Fibroblast of lung (primary cell): ENCODE measurements at places on chromosomes 1 and 21. TPM values are rescaled to one million over a fixed set of nuclear protein-coding genes. Genes with fewer than 3 reads are reported as not detected.

ZNHIT6 gene
- total RNA-seq, result 11.6 and 15.5 TPM in 2 replicates

PIGR gene
- not detected in 2 replicates for total RNA-seq

- no peak for DNase-seq
- H3K27ac ChIP-seq, result no peak overlapping the region
- no peaks in the 10 kb centered on the region for H3K4me1 ChIP-seq
Observed at GRCh38 chr1:92509619-92510018, 22.9 kb upstream of the GFI1 start.

INAVA gene
- not detected in 2 replicates for total RNA-seq

GNG4 gene
- total RNA-seq, result under 0.01 TPM in 2 replicates

DNA sequence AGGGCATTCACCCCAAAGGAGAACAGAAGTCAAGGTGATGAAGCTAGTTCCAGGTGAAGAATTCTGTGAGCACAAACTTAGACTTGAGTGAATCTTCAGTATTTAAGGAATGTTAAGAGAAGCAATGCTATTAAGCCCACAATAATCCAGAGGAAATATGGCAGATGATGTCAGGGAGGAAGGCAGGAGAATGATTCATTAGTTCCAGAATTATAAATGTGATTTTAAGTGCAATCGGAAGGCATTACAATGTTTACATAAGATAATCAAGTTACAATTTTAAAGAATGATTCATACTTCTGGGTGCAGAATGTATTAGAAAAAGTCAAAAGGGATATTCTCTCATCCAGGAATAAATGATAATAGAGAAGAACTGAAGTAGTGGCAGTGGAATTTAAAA, 545.2 kb upstream of the BRINP3 start:
- no peak overlapping the region for H3K4me3 ChIP-seq
- no peaks in the 10 kb centered on the region for H3K4me1 ChIP-seq
- peak; percentile 84 for DNase-seq
- H3K27me3 ChIP-seq, result no peaks in the 10 kb centered on the region
- no peak overlapping the region for H3K27ac ChIP-seq

DNA sequence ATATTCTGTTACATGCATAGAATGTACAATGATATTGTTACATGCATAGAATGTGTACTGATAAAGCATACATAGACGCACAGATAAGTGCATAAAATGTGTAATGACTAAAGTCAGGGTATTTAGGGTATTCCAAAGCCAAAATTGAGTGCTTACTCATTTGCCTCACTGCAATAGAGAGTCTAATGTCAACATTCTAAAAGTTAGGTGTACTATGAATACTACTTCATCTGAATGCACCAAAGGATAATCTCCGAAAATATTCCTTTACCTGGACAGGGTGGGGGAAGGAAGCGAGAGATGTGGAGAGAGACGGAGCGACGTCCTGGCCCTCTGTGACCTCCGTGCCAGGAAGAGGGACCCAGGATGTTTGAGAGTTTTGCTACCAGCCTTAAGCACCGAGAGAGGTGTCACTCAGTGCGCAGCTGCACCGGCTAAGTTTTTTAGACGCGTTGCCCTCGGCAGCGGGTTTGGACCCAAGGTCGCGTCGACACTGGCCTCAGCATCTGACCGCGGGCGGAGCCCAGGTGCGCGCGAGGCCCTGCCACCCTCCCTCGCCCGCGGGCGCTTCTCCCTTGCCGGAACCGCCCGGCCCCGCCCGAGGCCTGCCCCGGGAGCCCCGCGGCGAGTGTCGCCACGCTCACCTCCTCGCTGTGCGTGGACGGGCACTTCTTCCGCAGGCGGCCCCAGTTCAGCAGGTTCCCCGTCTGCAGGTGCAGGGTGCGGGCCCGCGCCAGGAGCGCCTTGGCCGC, 660 bp downstream of the GCLM start:
- H3K4me3 ChIP-seq, result peak overlapping the region; percentile 92
- H3K36me3 ChIP-seq, result no peaks in the 10 kb centered on the region
- no peaks in the 10 kb centered on the region for H3K27me3 ChIP-seq

GRCh38 chr1:228794173-228794572, 58.9 kb downstream of the RHOU start:
- H3K27ac ChIP-seq, result no peak overlapping the region
- no peak for DNase-seq
- no peaks in the 10 kb centered on the region for H3K36me3 ChIP-seq
- H3K4me1 ChIP-seq, result no peaks in the 10 kb centered on the region

- no peaks in the 10 kb centered on the region for H3K4me1 ChIP-seq
- no peak overlapping the region for H3K4me3 ChIP-seq
- no peak for DNase-seq
- H3K27ac ChIP-seq, result no peak overlapping the region
- no peaks in the 10 kb centered on the region for H3K27me3 ChIP-seq
- no peaks in the 10 kb centered on the region for H3K36me3 ChIP-seq
Observed at GRCh38 chr1:86296305-86297205, 99.6 kb downstream of the ODF2L start.

DNA sequence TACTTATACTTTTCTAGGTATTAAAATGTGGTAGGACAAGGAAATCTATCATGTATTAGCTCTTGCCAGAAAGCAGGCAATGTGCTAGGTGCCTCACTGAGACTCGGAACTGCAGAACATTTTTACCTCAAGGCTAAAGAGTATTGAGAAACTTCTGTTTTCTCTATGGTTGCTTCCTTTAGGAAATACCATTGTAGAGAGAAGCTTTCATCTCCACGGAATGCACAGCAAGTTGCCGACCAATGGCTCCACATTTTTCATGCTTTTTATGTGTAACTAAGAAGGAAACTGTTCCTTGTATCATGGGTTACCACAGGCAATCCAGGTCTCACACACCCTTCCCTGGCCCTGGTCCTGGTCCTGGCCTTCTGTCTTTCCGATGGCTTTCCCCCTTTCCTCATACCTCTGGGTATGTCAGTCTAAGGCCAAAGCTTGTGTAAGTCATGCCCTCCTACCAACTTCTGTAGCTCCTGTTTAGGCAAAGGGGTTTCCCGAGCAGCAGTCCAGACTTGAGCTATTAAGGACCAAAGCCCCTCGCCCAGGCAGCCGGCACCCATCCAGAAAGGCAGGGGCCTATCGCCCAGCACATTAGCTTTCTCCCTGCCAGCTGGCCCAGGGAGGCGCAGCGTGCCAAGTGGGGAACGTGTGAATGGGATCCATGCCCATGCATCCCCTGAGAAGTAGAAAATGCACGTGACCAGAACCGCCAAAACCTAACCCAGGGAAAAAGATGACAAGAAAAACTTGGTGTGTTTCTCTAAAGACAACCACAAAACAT, 225.0 kb downstream of the PBX1 start:
- no peak overlapping the region for H3K27ac ChIP-seq
- DNase-seq, result no peak
- peaks cover 32% of the 10 kb centered on the region for H3K4me1 ChIP-seq
- H3K4me3 ChIP-seq, result no peak overlapping the region
- H3K27me3 ChIP-seq, result no peaks in the 10 kb centered on the region

DNA sequence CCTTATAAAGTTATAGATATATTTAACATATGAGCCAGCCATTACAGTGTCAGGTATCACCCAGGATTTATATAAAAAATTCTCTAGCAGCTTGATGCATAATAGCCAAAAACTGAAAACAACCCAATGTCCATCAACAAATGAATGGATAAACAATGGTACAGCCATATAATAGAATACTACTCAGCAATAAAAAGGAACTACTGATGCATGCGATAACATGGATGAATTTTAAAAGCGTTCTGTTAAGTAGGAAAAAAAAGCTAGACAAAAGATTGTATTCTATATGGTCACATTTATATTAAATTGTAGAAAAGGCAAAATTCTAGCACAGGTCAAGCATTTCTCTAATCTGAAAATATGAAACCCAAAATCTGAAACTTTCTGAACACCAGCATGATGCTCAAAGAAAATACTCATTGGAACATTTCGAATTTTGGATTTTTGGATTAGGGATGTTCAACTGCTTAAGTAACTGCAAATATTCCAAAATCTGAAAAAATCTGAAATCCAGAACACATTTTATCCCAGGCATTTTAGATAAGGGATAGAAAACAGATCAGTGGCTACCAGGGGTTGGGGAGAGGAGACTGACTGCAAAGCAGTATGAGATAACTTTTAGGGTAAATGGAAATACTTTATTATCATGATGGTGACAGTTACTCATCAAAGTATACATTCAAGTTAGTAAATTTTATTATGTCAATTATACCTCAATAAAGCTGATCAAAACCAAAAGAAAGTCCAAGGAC, 22.0 kb downstream of the SLC16A1 start:
- no peak for DNase-seq
- no peak overlapping the region for H3K27ac ChIP-seq
- H3K27me3 ChIP-seq, result no peaks in the 10 kb centered on the region
- no peaks in the 10 kb centered on the region for H3K36me3 ChIP-seq
- peaks cover 2% of the 10 kb centered on the region for H3K4me1 ChIP-seq
